ENCODE measurements at places on chromosomes 11 and 22.

- DNase-seq: no peak
These were observed 677.2 kb upstream of the TENM4 start for GRCh38 chr11:80118073-80118472.

DNA sequence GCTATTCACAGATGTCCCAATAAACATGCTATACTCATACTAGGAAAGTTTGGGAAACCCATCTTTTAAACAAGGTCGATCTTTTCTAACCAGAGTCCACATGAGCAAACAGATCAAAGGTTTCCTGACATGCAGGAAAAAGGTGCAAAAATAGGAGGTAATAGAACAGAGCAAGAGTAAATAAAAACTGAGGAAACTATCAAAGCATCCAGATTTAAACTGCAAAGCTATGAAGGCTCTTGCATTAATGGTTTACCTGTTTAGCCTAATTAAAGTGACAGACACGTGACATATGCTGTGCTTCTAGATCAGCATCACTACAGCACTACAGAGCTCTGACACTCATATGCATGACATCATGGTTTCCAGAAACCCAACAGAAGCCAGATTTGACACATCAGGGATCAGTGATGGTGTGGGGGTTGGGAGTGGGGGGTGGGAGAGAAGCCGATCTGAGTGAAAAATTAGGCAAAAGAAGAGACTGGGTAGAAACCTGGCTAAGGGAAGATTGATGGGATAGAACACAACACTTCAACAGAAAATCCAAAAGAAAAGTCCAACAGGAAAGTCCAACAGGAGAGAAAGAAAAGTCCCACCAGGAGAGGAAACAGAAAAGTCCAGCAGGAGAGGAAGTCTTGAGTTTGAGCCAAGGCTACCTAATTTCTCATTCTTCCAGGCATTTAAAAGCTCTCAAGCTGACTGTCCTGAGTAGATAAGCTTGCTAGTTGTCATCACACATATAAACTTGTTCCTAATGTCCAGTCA is 262.3 kb downstream of the SOX6 start:
- no peak for DNase-seq

DNA sequence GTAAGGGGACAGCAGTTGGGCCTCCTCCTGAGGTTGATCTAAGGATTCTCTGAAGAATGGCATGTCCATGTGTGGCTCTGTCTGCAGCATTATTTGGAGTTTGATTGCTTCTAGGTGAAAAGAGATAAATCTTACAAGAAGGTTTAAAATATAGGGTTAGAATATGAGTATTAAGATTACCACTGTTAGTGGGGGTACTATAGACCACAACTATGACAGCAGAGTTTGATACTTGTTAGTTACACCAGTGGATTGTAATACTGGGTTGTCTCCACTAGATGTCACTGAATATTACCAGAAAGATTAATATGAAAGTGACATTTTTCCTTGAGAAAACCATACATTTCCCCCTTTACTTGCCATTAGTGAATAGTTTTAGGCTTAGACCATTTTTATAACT is 47.9 kb downstream of the ZNF280B start:
- DNase-seq: no peak

DNA sequence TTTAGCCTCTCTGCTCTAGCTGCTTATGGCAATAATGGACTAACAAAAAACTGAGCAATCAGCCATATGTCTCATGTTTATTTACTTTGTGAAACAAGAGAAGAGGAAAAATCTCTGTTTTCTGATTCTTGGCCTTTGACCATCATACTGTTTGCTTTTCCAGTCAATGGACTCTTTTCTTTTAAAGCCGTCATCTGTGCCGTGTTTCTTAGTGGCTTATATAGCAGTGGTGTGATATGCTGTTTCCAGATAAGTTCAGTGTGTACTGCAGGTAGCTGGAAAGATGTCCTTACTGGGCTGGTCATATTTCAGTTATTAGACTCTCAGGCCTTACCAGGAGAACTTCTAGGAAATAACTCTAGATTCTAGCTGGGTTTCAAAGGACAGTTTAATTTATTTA is 33.6 kb upstream of the TECTA start:
- no peak for DNase-seq

DNA sequence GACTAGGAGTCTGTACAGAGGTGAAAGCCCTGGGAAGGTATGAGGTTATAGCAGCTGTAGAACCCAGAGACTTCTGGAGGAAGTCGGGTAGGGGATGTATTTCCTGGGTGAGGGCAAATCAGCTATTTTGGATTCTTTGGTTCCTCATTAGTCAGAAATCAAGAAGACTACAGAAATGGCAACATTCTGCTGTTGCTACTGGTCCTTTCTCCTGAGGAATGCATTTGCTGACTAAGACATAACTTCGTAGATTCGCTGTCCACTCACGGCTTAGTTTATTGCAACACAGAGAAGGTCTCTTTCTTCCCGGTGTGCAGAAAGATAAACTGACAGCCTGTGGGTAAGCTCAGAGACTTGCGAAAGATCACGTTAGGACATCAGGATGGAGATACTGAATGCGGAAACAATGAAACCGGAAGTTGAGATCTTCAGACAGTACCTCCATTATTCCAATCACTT is 25.3 kb upstream of the SESN3 start:
- DNase-seq: no peak

DNA sequence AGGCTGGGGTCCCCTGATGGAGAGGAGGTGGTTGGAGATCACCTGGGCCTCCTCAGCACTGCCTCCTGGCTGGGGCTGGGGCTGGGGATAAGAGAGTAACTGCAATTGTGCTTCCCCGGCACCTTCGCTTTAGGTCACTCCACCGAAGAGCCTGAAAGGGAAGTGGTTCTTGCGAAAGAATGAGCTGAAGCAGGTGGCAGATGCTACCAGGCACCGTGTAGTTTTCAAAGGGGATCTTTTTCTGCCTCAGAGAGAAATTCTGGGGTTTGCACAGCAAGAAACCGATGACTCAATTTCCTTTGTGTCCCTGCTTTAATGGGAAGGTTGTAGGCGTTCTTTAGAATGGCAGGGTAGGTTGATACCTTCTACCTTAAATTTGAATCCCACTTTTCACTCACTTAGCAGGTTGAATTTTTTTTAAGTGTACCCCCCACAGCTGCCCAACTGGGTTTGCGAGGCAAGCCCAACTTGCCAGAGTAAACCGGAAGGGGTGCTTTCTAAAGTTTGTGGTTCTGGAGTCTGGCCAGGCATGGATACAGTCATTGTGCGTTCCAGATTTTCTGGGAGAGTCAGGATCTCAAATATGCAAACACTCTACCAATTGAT is 5.3 kb downstream of the CD44 start:
- peak; percentile 34 for DNase-seq

DNA sequence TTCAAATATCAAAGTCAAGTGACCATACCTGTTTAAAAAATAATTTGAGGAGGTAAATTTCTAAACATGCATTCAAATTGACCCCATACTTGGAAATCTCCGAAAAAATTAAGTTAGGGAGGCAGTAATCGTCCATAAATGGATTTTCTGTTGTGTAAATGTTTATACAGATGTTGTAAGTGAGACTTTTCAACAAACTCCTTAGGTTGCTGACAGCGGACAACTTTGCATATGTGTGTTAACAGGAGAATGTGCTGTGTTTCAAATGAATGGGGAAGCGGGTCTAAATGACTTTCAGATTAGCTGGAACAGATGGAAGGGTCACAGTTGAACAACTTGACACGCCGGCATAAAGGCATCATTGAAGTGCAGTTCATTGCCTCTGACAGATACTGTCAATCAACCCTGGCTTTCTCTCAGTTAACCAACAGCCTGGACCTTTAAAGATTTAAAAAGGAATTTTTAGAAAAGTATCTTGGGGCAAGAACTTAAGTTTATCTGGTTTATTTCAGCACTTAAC is 98.2 kb upstream of the DBX1 start:
- no peak for DNase-seq

- DNase-seq: no peak
These were observed 90.6 kb downstream of the CELSR1 start for GRCh38 chr22:46446799-46447198.

- DNase-seq: no peak
These were observed 42.1 kb downstream of the CLMP start for GRCh38 chr11:123152951-123153350.

GRCh38 chr22:45843986-45844385 is 133.0 kb downstream of the WNT7B start:
- DNase-seq: no peak

All from activated naive CD4-positive, alpha-beta T cell (primary cell).